ENCODE measurements at places on chromosomes 11 and 22. TPM values are rescaled to one million over a fixed set of nuclear protein-coding genes. Genes with fewer than 3 reads are reported as not detected.

The MRGPRX2 gene
- total RNA-seq: not detected

DNA sequence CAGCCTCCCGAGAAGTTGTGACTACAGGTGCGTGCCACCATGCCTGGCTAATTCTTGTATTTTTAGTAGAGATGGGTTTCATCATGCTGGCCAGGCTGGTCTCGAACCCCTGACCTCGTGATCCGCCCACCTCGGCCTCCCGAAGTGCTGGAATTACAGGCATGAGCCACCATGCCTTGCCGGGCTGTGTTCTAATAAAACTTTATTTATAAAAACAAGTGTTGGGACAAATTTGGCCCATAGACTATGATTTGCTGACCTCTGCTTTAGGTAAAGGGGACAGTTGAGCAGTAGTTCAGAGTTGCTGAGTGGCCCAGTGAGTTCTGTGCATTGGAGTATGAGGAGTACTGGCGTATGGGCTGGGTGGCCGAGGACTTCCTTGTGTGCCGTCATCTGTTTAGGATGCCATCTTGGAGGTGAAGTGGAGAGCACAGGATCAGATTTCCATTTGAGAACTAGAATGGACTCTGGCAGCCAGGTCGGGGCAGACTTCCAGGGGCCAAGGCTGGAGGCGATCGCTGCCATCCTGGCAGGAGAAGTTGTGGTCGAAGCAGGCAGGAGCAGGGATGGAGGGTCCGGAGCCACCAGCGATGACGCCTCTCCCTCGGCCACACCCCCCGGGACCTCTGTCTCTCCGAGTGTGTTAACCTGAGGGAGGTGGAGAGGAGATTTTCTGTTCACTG, 43.8 kb downstream of the FBLN1 start:
- no peaks in the 10 kb centered on the region for H3K36me3 ChIP-seq
- H3K27me3 ChIP-seq: no peaks in the 10 kb centered on the region
- peaks cover 4% of the 10 kb centered on the region for H3K4me1 ChIP-seq
- no peak overlapping the region for H3K27ac ChIP-seq
- no peak for DNase-seq
- H3K4me3 ChIP-seq: no peak overlapping the region

The TEAD1 gene
- total RNA-seq: 5.4 TPM

The CCDC73 gene
- 0.05 TPM for total RNA-seq

DNA sequence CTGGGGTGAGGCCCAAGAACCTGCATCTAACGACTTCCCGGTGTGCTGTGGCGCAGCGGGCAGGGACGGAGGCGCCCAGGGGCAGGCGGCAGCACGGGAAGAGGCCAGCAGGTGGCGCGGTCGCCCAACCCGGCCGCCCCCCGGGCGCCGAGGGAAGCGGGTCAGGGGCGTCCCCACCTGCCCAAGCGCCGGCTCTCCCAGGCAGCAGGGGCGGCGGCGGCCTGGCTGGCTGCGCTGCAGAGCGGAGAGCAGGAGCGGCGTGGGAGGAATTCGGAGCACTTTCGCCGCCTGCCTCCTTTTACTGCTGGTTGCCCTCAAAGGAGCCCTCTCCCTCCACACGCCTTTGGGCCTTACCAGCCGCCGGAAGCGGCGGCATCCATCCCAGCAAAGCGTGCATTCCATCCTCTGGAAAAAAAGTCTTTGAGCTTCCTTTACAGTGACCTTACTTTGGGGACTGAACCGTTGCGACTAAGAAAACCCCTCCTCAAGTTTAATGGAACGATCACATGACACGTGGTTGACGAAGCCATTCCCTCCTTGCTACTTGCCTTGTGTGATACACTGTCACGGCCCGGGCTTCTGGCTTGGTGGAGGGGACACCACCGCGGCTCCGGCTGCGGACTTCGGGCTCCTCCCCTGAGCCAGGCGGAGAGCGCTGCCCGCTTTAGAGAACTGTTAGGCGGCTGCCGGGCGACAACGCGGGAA, 106.8 kb upstream of the CLMP start:
- no peaks in the 10 kb centered on the region for H3K36me3 ChIP-seq
- peak overlapping the region; percentile 8 for H3K27ac ChIP-seq
- H3K4me1 ChIP-seq: peaks cover 35% of the 10 kb centered on the region
- H3K4me3 ChIP-seq: peak overlapping the region; percentile 48
- DNase-seq: peak; percentile 66
- no peaks in the 10 kb centered on the region for H3K27me3 ChIP-seq

DNA sequence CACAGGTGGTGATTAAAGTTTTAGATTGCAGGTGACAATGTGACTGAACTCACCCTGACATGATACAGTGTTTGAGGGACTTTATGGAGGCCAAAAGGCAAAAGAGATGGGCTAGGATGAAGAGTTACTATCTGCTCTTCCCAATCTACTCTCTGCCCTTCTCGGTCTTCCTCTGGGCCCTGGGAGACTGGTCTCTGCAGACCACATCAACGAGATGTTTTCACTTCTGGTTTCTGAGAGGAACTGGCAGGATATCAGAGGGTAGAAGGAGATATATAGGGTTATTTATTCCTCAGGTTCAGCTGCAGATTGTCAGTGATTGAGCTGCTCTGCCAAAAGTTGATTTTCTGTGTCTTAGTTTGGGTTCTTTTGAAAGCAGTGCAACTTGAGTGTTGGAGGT, 32.4 kb upstream of the CD44 start:
- H3K27me3 ChIP-seq: no peaks in the 10 kb centered on the region
- H3K4me3 ChIP-seq: no peak overlapping the region
- H3K36me3 ChIP-seq: no peaks in the 10 kb centered on the region

The THY1 gene
- total RNA-seq: 88.8 TPM

DNA sequence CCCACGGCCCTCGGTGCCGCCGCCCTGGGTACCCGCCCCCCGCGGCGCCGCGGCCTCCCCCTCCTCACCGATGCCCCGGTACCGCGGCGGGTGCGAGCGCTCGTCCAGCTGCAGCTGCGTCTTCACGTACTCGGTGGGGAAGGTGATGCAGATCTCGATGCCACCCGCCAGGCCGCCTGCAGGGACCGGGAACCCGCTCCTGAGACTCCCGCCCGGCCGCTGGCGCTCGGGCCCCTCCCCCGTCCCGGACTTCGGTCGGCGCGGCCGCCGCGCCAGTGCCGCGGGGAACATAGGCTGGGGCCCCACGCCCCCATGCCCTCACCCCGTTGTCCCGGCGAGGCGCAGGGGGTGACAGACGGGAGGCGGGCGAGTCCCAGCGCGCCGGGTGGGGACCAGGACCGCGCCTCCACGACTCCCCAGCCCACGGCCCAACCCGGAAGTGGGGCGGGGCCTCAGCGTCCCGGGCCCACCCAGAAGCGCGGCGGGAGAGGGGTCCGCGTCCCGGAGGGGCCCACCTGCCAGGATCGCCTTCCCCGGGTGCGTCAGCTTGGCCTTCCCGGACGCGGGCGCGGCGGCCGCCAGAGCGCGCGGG, 375 bp downstream of the SLC25A1 start:
- DNase-seq: peak; percentile 73
- peaks cover 3% of the 10 kb centered on the region for H3K36me3 ChIP-seq
- H3K27ac ChIP-seq: peak overlapping the region; percentile 80
- peaks cover 21% of the 10 kb centered on the region for H3K4me1 ChIP-seq

The MUC6 gene
- 0.19 TPM for total RNA-seq
